ENCODE measurements at places on chromosomes 13 and 19. TPM values are rescaled to one million over a fixed set of nuclear protein-coding genes. Genes with fewer than 3 reads are reported as not detected.

Gene CILP2
- total RNA-seq: 6.0 TPM

Gene LRRC4B
- 1.6 TPM for total RNA-seq

Gene CCL25
- not detected for total RNA-seq

Gene FFAR1
- total RNA-seq: not detected

Gene KLK8
- total RNA-seq: not detected

Gene CD37
- not detected for total RNA-seq

Gene CACTIN
- 28.7 TPM for total RNA-seq

Gene FLT3LG
- total RNA-seq: 3.5 TPM
